AG10803 (cell line): ENCODE measurements at places on chromosomes 4 and X.

GRCh38 chr4:17469931-17470674 is 41.8 kb downstream of the QDPR start:
- DNase-seq: peak; percentile 5

DNA sequence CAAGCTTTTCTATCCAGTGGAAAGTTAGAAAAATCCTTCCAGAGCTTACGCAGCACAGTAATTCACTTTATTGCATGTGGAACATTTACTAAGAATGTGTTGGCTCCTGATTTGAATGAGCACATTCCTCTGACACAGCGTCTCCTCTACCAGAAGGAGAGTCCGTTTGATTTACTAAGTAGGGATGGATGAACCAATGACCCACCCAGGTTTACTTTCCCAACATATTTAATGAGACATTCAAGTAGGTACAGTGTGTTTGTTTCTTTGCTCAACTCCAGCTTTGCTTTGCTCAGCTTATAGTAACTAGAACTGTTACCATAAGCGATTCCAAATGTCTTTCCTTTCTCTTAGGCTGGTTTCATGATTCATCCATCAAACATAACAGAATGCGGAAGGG is 161.7 kb downstream of the SMARCA1 start:
- DNase-seq: peak; percentile 39

DNA sequence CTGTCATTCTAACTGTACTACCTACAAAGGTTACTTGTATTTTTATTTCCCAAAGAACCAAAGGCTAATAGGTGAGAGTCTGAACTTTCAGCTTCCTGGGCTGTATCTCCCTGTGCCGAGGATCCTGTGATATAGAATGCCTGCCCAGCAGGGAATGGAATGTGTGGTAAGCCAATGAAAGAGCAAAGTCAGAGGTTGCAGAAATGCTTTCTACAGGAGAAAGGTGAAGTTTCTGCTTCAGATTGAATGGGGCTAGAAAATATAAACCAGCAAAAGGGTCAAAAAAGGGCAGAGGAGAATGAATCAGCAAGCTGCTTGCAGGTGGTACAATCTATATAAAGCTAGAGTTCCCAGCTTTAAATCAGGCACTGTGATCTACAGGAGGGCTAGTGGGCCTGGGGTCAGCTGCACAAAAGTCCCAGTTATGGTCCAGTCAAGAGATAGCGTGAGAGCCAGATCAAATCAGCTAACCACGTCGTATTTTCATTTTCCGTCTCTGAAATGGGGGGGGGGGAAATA is 146.1 kb downstream of the DCTD start:
- DNase-seq: no peak

DNA sequence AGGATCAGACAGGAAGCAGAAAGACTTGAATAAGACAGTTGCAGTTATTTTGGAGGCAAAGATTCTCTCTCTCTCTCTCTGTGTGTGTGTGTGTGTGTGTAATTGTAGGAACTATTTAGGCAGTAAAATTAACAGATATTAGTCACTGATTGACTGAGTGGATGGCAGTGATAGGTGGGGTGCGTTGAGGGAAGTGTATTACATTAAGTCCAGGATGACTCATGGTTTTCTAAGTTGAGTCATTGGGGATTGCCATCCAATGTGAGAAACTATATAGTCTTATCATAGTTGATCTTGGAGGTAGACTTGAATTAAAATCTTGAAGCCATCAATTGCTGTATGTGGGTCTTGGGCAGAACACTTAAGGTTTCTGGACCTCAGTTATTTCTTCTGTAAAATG is 75.4 kb downstream of the AR start:
- DNase-seq: peak; percentile 55

DNA sequence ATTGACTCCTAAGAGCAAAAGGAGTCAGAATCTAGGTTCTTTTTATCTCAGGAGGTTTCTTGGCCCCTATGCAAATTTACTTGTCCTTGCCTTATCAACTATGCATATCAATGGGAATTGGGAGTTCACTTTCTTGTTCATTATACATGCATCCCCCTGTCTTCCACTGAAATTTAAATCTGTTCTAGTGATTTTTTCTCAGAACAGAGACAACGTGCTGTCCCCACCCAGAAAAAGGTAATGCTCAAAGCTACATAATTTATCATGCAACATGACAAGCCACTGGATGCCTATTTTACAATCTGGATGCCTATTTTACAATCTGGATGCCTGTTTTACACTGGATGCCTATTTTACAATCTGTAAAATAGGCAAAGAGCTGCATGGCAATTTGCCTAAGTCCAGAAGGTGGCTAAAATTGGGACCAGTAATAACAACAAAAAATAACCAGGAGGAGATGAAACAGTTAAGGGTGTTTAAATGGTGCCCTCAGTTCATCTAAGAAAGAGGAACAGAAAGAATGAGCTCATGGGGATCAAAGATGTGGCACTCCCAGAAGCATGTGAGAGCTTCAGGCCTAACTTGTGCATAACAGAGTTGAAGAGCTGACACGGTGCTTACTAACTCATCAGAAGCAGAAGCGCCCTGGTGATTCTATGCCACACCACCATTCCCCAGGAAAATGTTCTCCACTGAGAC is 537.8 kb upstream of the BOD1L1 start:
- DNase-seq: no peak

- DNase-seq: no peak
Measured at GRCh38 chr4:114535725-114536124, 62.9 kb upstream of the UGT8 start.

DNA sequence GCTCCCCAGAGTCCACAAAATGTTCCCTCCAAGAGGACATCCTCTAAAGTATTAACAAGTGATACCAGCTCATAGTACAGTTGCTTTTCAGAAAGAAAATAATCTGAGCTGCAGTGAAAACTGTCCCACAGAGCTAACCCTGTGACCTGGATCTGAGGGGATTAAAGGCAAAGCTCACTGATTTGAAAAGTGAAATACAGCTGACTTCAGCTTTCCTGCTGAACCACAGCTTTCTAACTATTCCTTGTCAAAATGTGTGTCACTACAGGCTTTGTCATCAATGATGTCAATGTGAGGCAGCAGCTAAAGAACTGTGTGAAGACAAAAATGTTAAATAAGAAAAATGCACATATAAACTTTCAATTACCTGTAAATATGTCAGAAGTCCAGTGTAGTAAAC is 36.9 kb downstream of the DCHS2 start:
- DNase-seq: no peak

- DNase-seq: peak; percentile 4
Measured at GRCh38 chrX:38987198-38987651, 186.0 kb downstream of the MID1IP1 start.

DNA sequence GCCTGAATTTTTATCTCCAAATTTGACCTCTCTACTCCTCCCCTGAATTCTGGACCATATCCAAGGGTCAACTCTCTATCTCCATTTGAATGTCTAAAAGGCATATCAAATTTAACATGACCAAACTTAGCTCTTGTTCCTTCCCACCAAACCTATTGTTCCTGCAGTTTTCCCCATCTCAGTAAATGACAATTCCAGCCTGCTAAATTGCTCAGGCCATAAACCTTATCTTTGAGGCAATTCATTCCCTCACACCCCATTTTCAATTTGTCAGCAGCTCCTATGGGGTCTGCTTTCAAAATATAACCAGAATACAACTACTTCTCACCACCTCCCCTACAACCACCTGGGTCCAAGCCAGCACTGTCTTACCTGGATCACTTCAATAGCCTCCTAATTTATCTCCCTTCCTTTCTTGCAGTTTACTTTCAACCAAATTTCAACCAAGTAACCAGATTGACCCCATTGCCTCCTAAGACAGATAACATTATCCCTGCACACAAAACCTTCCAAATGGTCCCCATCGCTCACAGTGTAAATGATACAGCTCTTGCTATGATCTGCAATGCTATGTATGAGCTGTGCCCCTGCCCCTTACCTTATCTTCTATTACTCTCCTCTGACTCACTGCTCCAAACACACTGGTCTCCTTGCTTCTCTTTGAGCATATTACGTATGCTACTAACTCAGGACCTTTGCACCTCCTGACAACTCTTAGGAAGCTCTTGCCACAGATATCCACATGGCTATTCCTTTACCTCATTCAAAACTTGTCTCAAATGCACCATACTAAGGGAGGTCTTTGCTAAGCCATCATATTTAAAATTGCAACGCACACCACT is 66.0 kb downstream of the CAMK2D start:
- no peak for DNase-seq

DNA sequence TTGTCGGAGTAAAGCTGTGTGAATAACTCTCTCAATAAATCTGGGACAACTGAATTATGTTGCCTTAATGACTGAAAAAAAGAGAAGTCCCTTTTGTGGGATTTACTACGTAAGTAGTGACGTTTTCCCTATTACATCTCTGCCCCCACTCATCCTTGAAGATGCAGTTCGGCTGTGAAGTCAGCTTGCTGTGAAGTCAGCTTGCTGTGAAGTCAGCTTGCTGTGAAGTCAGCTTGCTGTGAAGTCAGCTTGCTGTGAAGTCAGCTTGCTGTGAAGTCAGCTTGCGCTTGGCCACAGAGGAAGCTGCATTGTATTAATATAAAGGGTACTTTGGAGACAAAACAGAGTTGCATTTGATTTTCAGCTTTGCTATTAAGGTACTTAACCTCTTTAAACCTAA is 8.0 kb upstream of the VAMP7 start:
- no peak for DNase-seq

GRCh38 chr4:7788694-7789425 is 150.8 kb downstream of the AFAP1 start:
- peak; percentile 68 for DNase-seq

DNA sequence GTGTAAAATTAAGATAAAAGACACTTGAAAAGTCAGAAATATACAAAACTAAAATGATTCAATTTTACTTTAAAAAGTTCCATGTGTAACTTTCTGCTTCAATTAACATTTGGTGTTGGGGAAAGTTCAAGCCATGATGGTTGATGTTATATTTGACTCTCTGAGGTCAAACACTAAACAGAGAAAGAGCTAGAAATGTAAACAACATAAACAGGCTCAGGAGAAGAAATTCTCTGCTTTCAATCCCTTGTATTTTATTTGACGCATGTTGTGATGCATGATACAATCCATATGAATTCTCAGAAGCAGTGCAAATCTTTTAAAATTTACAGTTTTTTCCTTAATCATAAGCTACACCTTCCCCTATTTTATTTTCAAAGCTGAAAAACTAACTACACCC is 822.4 kb downstream of the PCDH18 start:
- no peak for DNase-seq

- peak; percentile 6 for DNase-seq
Measured at GRCh38 chr4:98092833-98093439, 50.3 kb downstream of the STPG2 start.

DNA sequence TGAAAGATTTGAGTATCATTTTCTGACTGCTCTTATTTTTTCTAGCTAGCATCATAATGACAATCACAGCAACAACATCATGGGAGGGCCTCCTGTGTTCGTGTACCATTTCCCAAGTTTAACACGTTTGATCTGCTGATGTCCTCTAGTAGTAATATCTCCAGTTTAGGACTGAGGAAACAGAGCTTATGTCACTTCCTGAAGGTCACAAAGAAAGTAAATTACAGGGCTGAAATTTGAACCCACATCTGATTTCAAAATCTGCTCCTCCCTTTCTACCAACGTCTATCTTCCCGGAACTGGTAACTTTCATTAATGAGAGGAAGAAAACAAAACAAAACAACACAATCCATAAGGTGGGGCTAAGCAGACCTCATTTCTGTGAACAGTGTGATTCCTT is 302.7 kb downstream of the PACRGL start:
- DNase-seq: no peak

DNA sequence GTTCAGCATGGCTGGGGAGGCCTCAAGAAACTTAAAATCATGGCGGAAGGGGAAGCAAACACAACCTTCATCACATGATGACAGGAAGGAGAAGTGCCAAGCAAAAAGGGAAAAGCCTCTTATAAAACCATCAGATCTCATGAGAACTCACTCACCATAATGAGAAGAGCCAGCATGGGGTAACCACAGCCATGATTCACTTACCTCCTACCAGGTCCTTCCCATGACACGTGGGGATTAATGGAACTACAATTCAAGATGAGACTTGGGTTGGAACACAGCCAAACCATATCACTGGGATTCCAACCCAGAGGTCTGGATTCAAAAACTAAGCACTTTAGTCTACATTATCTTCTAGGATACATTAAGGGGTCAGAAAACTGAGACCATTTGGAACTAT is 609.6 kb upstream of the SPANXN1 start:
- DNase-seq: no peak

DNA sequence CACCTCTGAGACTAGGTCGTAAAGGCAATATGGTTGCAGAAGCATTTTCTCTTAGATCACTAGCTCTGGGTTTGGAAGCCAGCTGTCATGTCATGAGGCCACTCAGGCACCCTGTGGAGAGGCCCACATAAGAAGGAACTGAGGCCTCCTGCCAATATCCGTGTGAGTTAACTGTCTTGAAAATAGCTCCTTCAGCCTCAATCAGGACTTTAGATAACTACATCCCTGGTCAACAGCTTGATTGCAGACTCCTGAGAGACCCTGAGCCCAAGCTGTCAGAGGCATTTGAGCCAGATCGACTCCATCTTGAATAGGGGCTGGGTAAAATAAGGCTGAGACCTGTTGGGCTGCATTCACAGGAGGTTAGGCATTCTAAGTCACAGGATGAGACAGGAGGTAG is 15.1 kb upstream of the REPS2 start:
- no peak for DNase-seq
